ENCODE measurements at places on chromosomes 1 and 21.

DNA sequence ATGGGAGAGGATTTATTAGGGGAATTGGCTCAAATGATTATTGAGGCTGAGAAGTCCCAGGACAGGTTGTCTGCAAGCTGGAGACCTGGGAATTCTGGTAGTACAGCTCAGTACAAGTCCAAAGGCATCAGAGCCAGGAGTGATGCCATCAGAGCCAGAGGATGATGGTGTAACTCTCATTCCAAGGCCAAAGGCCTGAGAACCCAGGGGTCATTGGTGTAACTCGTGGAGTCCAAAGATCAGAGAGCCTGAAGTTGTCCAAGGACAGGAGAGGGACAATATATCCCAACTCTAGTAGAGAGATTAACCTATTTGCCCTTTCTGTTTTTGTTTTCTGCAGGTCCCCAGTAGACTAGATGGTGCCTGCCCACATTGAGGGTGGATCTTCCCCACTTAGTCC, 134.3 kb downstream of the MAP3K21 start:
- DNase-seq, result no peak

GRCh38 chr1:115173151-115173550, 83.8 kb upstream of the TSPAN2 start:
- DNase-seq, result no peak

GRCh38 chr1:39676948-39677548, 5.1 kb upstream of the NT5C1A start:
- DNase-seq, result peak; percentile 68

- DNase-seq, result no peak
Measured at GRCh38 chr1:63317817-63318152, 4.6 kb upstream of the FOXD3 start.

DNA sequence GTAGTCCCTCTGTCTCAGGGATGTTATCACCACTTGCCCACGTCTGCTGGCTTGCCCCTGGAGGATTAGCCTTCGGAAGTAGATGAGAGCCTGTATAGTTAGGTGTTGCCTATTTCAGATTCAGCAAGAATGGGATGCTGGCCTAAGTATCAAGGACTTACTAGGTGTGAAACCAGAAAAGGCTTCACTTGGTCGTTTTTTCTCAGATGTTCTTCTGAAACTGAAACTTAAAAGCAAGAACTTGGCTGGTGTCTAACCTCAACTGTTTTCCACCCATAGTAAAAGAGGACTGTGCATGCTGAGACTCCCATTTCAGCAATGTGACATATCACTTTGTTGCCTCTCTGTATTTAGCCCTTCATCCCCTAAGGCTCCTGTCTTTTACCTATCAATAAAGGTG, 67.0 kb upstream of the LRRC53 start:
- DNase-seq, result no peak

- no peak for DNase-seq
Measured at GRCh38 chr1:214976665-214977064, 105.9 kb upstream of the KCNK2 start.

GRCh38 chr21:33699277-33699676, 57.0 kb downstream of the ITSN1 start:
- no peak for DNase-seq

GRCh38 chr1:165871311-165872067, 44.1 kb downstream of the UCK2 start:
- DNase-seq, result peak; percentile 74

- DNase-seq, result peak; percentile 80
Measured at GRCh38 chr1:223233410-223234169, 90.5 kb upstream of the TLR5 start.

GRCh38 chr1:46368791-46369190, 25.3 kb upstream of the FAAH start:
- DNase-seq, result no peak

GRCh38 chr1:187949567-187949966, 1120.8 kb downstream of the PLA2G4A start:
- DNase-seq, result no peak

GRCh38 chr1:118039170-118039569, 109.6 kb downstream of the WDR3 start:
- DNase-seq, result no peak

- DNase-seq, result no peak
Measured at GRCh38 chr1:53585129-53585528, 125.9 kb downstream of the DMRTB1 start.

DNA sequence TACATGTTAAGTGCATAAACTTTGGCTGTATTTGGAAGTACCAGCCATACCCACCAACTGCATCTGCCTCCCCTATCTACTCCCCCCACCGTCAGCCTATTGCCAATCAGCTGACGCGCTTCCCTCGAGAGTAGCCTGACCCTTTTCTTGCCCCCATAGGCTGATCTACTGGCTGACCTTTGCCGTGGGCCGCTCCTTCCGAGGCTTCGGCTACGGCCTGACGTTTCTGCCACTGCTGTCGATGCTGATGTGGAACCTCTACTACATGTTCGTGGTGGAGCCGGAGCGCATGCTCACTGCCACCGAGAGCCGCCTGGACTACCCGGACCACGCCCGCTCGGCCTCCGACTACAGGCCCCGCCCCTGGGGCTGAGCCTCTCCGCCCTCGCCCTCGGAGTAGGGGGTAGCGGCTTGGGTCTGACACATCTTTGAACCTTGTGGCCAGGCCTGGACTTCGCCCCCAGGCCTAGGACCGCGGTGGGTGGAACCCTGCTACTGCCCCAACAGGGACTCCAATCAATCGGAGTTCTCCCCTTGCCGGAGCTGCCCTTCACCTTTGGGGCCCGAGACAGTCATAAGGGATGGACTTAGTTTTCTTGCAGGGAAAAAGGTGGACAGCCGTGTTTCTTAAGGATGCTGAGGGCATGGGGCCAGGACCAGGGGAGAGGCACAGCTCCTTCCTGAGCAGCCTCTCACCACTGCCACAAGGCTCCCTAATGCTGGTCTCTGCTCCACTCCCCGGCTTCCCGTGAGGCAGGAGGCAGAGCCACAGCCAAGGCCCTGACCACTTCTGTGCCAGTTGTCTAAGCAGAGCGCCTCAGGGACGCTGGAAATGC, 4.0 kb downstream of the GLMP start:
- peak; percentile 89 for DNase-seq

- no peak for DNase-seq
Measured at GRCh38 chr1:47711848-47712492, 274.1 kb downstream of the FOXD2 start.

DNA sequence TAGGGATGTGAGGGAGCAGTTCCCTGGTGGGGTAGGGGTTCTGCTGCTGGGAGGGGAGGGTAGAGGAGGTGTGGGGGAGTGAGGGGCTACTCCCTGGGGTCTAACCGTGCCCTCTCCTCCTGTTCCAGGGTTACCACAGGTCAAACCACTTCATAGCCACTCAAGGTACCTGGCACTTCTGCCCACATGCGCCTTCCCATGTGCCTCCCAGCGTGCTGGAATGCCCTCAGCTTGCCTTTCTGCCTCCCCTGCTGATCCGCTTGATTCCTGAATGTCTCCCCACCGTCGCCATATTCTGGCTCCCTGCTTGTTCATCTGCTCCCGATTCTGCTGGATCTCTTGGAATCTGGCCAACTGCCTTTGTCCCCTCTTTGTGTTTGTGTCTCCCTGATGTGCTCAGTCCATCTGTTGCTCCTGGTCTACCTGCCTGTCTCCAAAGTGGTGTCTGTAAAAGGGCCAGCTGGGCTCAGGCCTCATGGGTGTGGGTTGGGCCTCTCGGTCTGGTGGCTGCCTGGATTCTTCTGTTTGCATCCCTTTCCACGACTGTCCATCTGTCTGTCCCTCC, 74.4 kb downstream of the PTPRU start:
- no peak for DNase-seq

DNA sequence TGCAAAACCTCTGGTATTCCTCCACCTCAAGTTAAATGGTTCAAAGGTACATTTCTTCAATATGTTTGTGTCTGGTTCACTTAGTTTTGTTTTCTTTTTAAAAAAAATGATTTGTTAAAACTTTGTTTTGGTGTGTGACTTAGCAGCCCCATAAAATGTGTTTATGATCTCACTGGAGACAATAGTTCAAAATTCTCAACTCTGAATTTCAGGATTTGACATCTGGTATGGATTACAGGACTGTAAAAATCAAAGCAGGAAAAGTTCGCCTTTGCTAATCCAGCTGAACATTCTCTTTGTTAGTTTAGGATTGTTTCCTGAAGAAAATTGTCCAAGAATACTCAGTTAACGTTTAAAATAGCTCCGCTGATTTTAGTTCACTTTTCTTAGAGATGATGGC, 231.7 kb downstream of the HMCN1 start:
- no peak for DNase-seq

- no peak for DNase-seq
Measured at GRCh38 chr1:229884765-229885164, 182.3 kb upstream of the GALNT2 start.
